ENCODE measurements at places on chromosomes 1 and 21.

DNA sequence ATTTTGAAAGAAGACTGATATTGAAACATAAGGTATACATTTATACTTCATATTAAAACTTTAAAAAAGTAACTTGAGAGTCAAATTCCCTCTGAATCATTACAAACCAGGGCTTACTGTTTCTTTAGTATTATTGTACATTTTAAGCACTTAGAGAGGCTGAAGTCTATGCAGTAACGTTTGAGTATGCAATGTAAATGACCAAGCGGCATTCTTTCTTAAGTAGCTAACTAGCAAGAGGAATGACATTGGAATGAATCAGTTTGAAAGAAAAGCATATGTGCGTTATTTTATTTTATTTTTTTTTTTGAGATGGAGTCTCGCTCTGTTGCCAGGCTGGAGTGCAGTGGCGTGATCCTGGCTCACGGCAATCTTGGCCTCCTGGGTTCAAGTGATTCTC, 24.3 kb downstream of the WNT2B start:
- no peak for DNase-seq

GRCh38 chr1:22586356-22587130, 23.3 kb downstream of the EPHA8 start:
- DNase-seq: no peak

DNA sequence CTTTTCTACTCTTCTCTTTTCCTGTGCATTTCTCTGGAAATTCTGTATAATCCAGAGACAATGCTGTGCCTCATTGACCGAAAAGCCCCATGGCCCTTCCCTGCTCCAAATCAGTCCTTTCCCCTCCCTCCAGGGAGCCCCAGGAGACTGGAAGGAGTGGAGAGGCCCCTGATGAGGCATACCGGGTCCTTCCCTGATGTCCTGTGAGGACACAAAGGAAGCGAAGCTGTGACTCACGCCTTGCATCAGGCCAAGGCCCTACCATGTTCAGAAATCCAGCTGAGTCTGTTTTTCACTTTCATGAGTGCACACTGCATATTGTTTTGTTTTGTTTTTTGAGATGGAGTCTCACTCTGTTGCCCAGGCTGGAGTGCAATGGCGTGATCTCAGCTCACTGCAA, 38.7 kb upstream of the BECN2 start:
- no peak for DNase-seq

- no peak for DNase-seq
These were observed 66.4 kb upstream of the STUM start for GRCh38 chr1:226482196-226482595.

GRCh38 chr1:147895123-147895522, 7.5 kb upstream of the GJA8 start:
- DNase-seq: no peak

- no peak for DNase-seq
These were observed 424.4 kb upstream of the RUNX1 start for GRCh38 chr21:35473496-35473895.

- no peak for DNase-seq
These were observed 10.1 kb downstream of the EYA3 start for GRCh38 chr1:28078262-28078661.

DNA sequence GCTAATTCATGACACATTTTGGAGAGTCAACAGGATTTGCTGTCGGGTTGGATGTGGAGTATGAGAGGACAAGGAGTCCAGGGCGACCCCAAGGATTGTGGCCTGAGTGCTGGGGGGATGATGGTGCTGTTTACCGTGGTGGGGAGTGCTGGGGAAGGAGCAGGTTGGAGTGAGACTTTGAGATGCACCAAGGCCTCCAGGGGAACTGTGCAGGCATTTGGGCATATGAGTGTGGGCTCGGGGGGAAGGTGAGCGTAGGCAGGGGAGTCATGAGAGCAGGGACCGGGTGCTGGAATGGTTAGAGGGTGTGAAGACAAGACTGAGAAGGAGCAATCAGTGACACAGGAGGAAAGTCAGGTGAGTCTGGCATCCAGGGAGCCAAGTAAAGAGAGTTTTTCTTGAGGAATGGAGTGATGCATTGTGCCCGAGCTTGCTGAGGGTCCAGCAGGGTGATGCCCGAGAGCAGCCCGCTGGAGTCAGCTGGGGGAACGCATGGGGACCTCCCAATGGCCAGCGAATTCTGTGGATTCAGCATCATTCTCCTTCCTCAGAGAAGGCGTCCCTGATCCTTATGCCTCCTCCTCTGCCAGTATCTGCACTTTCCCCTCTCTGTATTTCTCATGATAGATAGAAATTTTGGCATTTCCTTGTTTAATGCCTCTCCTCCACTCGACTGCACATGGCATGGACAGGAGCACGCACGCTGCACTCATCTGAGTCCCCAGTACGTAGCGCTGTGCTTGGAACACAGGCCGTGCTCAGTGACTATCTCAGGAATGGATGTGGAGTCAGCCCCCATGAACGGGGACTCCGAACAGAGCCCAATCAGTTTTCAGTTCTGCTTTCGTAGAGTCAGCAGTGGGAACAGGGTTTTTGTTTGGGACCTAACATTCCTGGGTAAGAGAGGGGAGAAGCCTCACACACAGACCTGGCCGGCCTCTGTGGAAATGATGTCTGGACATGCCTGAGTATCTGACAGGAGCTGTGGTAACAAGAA, 52.1 kb upstream of the ETV3 start:
- no peak for DNase-seq

DNA sequence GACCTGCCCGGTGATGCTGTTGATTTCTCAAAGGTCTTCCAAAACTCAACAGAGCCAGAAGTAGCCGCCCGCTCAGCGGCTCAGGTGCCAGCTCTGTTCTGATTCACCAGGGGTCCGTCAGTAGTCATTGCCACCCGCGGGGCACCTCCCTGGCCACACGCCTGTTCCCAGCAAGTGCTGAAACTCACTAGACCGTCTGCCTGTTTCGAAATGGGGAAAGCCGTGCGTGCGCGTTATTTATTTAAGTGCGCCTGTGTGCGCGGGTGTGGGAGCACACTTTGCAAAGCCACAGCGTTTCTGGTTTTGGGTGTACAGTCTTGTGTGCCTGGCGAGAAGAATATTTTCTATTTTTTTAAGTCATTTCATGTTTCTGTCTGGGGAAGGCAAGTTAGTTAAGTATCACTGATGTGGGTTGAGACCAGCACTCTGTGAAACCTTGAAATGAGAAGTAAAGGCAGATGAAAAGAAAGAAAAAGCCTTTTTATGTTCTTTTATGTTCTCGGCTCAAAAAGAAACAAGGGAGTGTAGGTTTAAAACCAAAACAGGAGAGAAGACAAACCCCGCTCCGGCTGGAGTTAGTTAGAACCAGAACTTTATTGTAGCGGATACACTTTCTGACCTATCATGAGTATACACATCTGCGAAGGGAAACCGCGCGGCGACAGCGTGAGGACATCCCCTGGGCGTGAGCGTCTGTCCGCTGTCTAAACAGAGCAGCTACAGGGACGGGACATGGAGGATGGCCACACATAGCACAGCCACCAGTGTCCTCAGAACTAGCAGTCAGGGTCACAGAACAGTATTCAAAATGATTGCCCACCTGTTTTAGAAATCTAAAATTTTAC, 77.1 kb downstream of the PIK3CD start:
- DNase-seq: no peak

DNA sequence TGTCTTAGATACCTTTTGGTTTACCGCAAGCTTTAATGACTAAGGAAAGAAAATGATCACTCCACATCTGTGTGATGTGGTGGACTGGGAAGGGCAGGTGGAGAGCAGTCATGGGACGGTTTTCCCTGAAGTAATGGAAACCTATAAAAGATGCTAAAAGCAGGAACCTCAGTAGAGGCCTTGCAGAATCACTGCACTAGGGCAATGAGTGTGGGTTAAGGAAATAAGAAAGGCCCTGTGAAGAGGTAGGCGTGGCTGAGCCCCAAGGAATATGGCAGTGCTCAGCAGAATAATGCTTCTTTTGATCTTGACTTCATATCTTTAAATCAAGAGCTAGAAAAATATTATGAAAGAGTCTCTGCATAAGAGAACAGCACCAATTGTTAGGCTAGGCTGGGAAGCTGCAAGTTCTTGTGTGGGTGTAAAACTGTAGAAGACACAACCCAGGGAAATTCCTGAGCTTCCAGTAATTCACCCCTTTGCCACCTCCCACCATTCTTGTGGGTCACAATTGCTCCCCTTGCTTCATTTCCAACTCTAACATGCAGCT, 49.9 kb downstream of the CLCA4 start:
- DNase-seq: no peak

GRCh38 chr1:41498804-41499203, 14.3 kb upstream of the EDN2 start:
- DNase-seq: no peak

GRCh38 chr21:25422610-25423608, 184.4 kb downstream of the MRPL39 start:
- DNase-seq: no peak

DNA sequence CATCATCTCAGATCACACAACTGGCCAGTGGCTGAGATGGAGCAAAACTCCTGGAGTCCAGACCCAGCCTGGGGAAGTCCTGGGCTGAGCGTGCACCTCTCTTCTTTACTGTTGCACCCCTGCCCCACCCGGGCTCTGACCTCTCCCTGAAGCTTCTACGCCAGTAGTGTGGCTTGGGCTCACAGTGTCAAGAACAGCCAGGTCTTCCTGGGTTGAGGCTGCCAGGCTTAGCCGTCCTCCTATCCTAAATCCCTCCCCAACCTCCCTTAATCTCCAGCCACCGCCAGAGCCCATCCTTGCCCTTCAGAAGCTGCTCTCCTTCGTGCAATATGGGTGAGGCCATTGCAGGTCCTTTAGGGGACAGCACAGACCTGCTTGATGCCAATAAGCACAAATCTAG, 399.2 kb upstream of the VAMP3 start:
- no peak for DNase-seq

- DNase-seq: no peak
These were observed 49.2 kb downstream of the ENAH start for GRCh38 chr1:225603538-225604354.

DNA sequence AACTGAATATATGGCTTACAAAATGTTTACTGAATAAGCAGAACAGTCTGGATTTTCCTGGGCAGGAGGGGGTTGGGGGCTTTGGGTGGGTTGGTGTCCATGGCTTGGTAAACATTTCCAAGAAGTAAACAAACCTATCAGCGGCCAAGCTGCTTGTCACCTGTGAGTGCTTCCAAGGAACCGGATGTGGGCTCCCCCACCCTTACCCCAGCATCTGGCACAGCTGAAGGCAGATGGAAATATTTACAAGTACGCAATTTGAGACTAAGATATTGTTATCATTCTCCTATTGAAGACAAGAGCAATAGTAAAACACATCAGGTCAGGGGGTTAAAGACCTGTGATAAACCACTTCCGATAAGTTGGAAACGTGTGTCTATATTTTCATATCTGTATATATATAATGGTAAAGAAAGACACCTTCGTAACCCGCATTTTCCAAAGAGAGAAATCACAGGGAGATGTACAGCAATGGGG, at the start of gene CLCA1:
Gene CLCA1, plus strand, starts transcription at position 427 of the 477 bp plus-strand sequence. Its CDS starts 45 bp downstream, at position 472.
- no peak for DNase-seq

DNA sequence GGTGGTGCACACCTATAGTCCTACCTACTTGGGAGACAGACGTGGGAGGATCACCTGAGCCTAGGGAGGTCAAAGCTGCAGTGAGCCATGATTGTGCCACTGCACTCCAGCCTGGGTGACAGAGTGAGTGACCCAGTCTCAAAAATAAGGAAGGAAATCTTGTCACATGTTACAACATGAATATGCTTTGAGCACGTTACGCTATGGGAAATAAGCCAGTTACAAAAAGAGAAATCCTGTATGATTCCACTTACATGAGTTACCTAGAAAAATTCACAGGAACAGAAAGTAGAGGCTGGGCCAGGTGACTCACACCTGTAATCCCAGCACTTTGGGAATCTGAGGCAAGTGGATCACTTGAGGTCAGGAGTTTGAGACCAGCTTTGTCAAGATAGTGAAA, 6.7 kb upstream of the PADI6 start:
- DNase-seq: no peak

GRCh38 chr1:7579831-7580804, 191.0 kb upstream of the VAMP3 start:
- DNase-seq: no peak

- no peak for DNase-seq
These were observed 5.6 kb downstream of the SH3BGRL3 start for GRCh38 chr1:26285366-26286063.

- no peak for DNase-seq
These were observed 78.0 kb downstream of the ATP6V1G3 start for GRCh38 chr1:198462365-198463019.

GRCh38 chr1:231828182-231828920, 201.8 kb downstream of the DISC1 start:
- no peak for DNase-seq

- DNase-seq: no peak
These were observed 67.0 kb downstream of the LMX1A start for GRCh38 chr1:165289556-165289955.

DNA sequence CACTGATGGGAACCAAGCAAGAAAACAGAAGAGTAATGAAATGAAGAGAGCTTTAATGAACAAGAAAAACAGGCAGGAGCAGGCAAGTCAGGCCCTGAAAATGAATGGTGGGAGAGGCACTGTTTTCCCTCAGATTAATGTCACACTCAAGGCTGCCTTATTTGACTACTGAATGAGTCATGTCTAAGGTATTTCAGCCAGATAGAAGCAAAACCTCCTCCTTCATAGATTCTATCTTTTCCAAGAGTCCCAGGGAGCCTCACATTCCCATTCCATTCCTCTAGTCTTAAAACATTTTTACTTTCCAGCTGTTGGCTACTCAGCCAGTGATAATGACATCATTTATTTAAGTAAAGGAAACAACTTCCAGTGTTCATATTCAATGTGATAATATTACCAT, 228.4 kb upstream of the NRIP1 start:
- no peak for DNase-seq

- no peak for DNase-seq
These were observed 36.5 kb upstream of the TENT5B start for GRCh38 chr1:27049100-27049499.

- DNase-seq: no peak
These were observed 7.0 kb downstream of the NFIA start for GRCh38 chr1:61089338-61089737.

DNA sequence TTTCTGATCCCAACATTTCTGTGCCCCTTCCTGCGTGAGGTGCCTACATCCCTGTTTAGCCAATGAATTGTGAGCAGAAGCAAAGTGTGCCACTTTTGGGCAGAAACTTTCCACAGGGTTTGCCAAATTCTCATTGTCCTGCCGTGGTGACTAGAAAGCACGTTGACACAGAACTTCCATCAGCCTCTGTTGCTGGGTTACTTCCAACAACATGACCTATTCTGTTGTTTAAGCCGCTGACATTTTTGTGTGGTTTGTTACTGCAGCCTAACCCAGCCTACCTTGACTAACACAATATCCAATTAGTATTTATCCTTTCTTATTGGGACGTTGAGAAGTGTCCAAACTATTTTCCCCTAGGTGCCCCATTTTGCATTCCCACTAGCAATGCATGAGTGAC, 136.8 kb downstream of the URB2 start:
- no peak for DNase-seq

- DNase-seq: no peak
These were observed 18.8 kb downstream of the PPP1R12B start for GRCh38 chr1:202367271-202367670.

GRCh38 chr1:217088521-217089284, 365.5 kb upstream of the ESRRG start:
- no peak for DNase-seq
